Activated naive CD4-positive, alpha-beta T cell treated with anti-CD3 and anti-CD28 coated beads, Interleukin-2, amount 50 U/mL, for 72 hours (primary cell): ENCODE measurements at places on chromosomes 1 and 21.

GRCh38 chr21:28932717-28933116, 60.0 kb downstream of the LTN1 start:
- no peak for DNase-seq

DNA sequence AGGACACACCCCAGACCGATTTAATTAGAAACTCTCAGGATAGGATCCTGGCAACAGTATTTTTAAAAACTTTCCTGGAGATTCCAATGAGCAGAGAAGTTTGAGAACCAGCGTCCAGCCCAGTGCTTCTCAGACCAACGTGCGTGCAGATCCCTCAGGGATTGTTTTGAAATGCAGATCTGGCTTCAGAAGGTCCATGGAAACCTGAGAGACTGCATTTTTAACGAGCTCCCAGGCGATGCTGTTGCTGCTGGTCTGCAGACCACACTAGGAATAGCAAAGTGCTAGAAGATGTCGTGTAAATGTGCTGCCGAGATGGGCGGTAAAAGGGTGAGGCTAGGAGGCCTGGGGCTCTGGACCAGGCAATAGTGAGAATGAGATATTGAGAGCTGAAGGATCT, 18.4 kb upstream of the CASQ1 start:
- no peak for DNase-seq

DNA sequence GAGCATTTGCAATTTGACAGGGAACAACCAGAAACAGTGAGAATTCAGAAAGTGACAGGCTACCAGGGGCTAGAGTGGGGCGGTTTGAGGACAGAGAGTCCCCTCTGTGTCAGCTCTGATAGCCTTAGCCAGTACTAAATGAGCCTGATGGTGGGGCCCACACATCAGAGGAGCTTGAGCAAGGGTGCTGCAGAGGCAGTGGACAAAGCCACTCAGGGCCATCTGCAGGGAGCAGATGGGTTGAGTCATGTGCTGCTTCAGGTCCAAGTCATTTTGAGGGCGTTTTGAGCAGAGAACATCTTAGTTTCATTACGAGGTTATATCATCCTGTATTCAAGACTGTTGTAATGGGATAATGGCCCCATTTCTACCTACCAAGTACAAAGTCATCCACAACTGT, 7.7 kb downstream of the LRRC52 start:
- no peak for DNase-seq

GRCh38 chr1:169670836-169671235, 40.6 kb downstream of the SELL start:
- DNase-seq, result no peak

GRCh38 chr1:35931446-35932157, 697 bp downstream of the AGO3 start:
- DNase-seq, result no peak

- DNase-seq, result no peak
Observed at GRCh38 chr21:28761674-28762356, 230.9 kb downstream of the LTN1 start.

- DNase-seq, result no peak
Observed at GRCh38 chr1:114126261-114127095, 27.2 kb downstream of the SYT6 start.

DNA sequence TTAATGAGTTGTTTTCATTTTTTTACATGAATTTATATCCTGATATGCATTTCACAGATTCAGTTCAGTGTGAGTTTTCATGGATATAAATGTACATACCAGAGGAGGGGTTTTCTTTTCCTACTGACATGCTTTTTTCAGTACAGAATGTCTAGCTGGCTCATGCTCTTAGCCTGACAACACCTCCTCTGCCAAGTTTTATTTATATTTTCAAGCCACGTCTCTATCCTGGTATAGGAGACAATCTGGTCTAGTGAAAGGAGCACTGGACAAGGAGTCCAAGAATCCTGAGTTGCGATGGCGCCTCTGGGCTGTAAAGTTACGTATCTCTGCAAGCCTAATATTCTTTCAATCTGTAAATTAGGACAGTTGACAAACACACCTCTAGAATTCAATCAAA, 4.9 kb downstream of the DAB1 start:
- DNase-seq, result no peak
